AG09319 (cell line): ENCODE measurements at places on chromosomes 1 and 21.

DNA sequence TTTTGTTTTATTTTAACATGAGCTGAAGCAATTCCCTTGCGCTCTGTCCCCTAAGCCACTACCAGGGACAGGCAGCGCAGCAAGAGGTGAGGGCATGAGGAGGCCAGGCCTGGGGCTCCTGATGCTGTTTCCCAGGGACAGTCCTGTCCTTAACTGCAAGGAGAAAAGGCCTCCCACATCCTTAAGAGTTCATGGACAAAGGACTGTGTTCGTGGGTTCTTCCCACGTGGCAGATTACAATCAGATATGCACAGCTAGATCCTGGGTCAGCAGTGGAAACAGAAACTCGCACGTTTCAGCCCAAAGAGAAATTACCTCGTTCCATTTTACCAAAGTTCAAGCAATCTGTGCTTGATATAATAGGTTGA is 85.8 kb downstream of the MIS18A start:
- DNase-seq, result no peak

GRCh38 chr1:147389532-147390184 is 147.2 kb downstream of the CHD1L start:
- peak; percentile 27 for DNase-seq

DNA sequence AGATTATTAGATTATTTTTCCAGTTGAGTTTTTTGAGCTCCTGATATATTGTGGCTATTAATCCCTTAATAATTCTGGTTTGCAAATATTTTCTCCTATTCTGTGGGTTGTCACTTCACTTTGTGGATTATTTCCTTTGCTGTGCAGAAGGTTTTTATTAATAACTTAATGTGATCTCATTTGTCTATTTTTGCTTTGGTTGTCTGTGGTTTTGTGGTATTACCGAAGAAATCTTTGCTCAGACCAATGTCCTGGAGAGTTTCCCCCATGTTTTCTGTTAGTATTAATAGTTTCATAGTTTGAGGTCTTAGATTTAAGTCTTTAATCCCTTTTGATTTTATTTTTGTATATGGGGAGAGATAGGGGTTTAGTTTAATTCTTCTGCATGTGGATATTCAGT is 7.1 kb upstream of the TBX19 start:
- no peak for DNase-seq

DNA sequence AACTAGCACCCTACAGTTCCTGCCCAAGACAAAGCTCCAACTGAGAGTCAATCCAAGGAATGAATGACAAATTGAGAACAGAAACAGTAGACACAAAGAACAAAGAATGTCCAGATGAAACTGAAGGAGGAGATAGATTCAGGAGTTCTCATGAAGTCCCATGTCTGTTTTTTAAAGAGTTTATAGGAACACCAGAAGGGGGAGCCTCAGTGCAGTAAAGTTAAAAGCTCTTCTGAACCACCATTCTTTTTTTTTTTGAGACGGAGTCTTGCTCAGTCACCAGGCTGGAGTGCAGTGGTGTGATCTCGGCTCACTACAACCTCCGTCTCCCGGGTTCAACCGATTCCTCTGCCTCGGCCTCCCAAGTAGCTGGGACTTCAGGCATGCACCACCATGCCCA is 323.6 kb downstream of the MRPL39 start:
- peak; percentile 23 for DNase-seq

DNA sequence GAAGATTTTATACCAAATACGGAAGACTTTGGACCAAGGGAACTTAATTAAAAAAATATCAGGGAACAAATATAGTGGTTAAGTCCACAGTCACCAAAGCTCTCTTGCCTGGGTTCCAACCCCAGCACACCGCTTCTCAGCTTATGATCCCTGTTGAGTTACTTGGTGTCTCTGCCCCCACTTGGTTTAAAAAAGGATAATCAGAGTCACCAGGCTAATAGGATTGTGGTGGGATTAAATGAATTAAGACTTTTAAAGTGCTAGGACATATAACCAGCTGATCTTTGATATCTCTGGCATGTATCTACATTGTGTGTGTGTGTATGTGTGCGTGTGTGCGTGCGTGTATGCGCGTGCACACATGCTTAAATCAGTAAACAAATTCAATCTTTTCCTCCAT is 474.7 kb upstream of the DAB1 start:
- no peak for DNase-seq
